ENCODE measurements at places on chromosomes 6 and 20. TPM values are rescaled to one million over a fixed set of nuclear protein-coding genes. Genes with fewer than 3 reads are reported as not detected.
A peak's percentile ranks its signal among the peaks of the same experiment; 100 is the strongest.

DNA sequence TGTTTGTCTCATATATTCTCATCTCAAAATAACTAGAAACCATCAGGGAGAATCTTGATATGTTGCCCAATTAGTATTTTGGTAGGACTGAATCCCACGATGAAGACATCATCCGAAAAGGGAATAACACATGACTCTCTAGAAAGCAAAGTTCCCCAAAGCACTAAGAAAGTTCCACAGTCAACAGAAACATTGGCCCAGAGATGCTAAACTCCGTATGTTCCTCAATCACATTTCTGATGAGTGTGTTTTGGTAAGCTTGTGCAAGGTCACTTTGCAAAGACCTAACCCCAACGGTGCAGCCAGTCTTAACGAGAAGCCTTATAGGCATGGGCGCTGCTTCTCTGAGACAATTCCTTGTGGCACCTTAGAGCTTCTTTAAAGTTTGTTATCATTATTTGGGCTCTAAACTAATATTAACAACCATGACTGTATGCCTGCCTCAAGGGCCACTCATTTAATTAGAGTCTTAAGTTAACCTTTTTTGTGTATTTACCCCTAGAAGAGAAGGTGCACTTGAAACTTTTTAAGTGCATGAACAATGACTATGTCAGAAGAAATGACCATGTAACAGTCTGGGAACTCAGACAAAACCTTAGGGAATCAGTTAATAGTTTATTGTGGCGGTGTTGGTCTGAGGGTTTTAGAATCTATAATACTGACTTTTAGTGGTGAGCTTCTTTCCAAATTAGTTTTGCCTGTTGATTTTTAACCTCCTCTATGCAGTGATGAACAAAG, 202.0 kb upstream of the RAB32 start:
- H3K4me1 ChIP-seq = peaks cover 17% of the 10 kb centered on the region
- H3K27me3 ChIP-seq = no peaks in the 10 kb centered on the region
- H3K36me3 ChIP-seq = no peaks in the 10 kb centered on the region

DNA sequence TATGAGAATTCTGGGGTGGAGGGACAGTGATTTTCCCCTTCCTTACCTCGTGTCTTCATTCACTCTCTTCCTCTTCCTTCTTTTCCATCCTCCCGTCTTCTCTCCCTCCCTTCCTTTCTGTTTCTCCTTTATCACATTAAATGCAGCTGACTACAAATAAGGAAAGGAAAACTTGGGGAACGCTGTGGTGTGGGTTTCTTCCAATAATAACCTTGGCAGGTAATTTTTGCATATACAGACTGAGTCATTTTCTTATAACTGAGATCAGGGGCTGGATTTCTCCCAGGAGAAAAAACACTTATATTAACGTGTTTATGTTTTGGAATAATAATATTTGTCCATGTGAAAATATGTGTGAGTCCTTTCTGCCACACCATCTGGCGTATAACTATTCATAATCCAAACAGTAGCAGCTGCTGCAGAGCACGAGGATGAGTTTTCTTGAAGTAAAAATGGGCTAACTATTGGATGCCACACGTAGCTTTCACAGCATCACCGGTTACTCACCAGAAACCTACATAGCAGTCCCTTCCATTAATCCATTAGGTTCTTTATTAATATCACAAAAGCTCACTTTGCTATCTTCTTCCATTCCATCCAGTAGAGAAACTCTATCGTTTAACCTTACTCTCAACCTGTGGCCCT, 139.2 kb upstream of the SASH1 start:
- H3K4me1 ChIP-seq = peaks cover 7% of the 10 kb centered on the region
- no peak for DNase-seq
- no peak overlapping the region for H3K4me3 ChIP-seq
- no peaks in the 10 kb centered on the region for H3K36me3 ChIP-seq

RFX6 gene
- 0.31 TPM for total RNA-seq

CLDN20 gene
- total RNA-seq = not detected

DNA sequence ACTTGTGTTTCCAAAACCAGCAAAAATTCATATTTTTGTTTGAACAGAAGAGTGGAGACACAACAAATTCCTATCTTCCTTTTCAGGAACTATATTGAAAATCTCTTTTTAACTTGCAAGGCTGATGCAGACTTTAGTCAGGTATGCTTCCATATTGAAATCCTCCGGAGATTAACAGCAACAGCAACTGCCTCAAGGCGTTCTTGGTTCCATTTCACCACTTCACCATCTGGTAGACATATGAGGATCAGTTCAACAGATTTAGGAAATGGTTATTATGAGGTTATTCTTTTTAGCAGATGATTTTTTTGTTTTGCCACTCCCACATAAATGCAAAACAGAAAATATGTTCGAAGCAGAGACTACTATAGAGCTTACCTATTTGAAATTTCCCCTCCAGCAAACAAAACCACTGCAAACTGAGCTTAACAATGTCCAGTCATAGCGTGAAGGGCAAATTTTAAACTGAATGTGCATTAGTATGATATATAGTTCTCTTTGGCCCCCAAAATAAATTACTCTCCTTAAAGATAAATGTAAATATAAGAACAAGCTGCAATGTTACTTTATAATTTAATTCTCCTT, 520.5 kb upstream of the ADGRB3 start:
- no peaks in the 10 kb centered on the region for H3K4me1 ChIP-seq
- no peak overlapping the region for H3K27ac ChIP-seq

EYS gene
- 0.38 TPM for total RNA-seq

GRCh38 chr20:25632940-25633790, 9.4 kb upstream of the NANP start:
- H3K4me3 ChIP-seq = no peak overlapping the region
- H3K27ac ChIP-seq = no peak overlapping the region
- H3K4me1 ChIP-seq = no peaks in the 10 kb centered on the region
- H3K27me3 ChIP-seq = no peaks in the 10 kb centered on the region
- no peak for DNase-seq

UBE3D gene
- 28.2 TPM for total RNA-seq

GRCh38 chr6:159890792-159891191, at the start of gene MAS1:
MAS1 (plus strand) TSS chr6:159890988; CDS start chr6:159906956, 15,968 bp downstream.
- no peak for DNase-seq
- H3K4me1 ChIP-seq = no peaks in the 10 kb centered on the region
- H3K27ac ChIP-seq = no peak within 1 kb of the TSS
- H3K4me3 ChIP-seq = no peak within 1 kb of the TSS

DNA sequence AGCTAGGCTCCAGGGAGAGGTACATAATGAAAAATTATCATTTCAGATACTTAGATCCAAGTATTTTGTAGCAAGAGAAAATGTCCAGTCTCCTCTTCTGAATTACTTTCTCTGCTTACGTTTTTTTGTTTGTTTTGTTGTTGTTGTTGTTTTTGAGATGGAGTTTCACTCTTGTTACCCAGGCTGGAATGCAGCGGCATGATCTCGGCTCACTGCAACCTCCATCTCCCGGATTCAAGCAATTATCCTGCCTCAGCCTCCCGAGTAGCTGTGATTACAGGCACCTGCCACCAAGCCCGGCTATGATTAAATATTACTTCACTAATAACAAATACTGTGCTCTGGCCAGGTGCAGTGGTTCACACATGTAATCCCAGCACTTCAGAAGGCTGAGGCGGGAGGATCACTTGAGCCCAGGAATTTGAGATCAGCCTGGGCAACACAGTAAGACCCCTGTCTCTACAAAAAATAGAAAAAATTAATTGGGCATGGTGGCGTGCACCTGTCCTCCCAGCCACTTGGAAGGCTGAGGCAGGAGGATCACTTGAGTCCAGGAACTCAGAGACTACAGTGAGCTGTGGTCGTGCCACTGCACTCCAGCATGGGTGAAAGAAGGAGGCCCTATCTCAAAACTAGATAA, 155.0 kb upstream of the JARID2 start:
- H3K27ac ChIP-seq = no peak overlapping the region
- no peaks in the 10 kb centered on the region for H3K36me3 ChIP-seq
- H3K4me1 ChIP-seq = 0 out of 2 replicates have a peak, but pooled peaks cover 6% of the 10 kb centered on the region
- no peak for DNase-seq
- no peak overlapping the region for H3K4me3 ChIP-seq

DNA sequence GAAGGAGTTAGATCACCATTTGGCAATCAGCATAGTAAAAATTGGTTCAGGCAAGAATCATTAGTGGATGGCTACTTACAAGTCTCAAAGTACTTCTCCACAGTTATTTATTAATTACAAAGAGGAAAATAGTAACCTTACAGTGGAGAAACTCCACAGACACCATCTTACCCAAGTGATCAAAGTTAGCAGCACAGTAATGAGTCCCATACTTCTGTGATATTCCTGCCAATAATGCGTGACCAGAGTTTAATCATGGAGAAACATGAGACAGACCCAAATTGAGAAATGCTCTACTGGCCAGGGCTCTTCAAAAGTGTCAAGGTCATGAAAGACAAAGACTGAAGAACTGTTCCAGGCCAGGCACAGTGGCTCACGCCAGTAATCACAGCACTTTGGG, 9.5 kb downstream of the TBC1D7 start:
- H3K4me3 ChIP-seq = no peak overlapping the region
- no peak overlapping the region for H3K27ac ChIP-seq
- H3K36me3 ChIP-seq = peaks cover 64% of the 10 kb centered on the region
- no peaks in the 10 kb centered on the region for H3K4me1 ChIP-seq
- DNase-seq = no peak

- no peaks in the 10 kb centered on the region for H3K27me3 ChIP-seq
- no peak overlapping the region for H3K4me3 ChIP-seq
- no peak overlapping the region for H3K27ac ChIP-seq
- H3K4me1 ChIP-seq = no peaks in the 10 kb centered on the region
- DNase-seq = no peak
- H3K36me3 ChIP-seq = no peaks in the 10 kb centered on the region
Measured at GRCh38 chr6:162670345-162670744, 57.2 kb downstream of the PRKN start.

TFAP2A gene
- not detected for total RNA-seq

C20orf144 gene
- 0.66 TPM for total RNA-seq

GRCh38 chr6:85461798-85462170, 11.9 kb downstream of the NT5E start:
- no peak overlapping the region for H3K27ac ChIP-seq
- no peaks in the 10 kb centered on the region for H3K36me3 ChIP-seq
- DNase-seq = no peak
- H3K4me3 ChIP-seq = no peak overlapping the region
- H3K4me1 ChIP-seq = peaks cover 26% of the 10 kb centered on the region

- no peak for DNase-seq
- H3K4me3 ChIP-seq = no peak overlapping the region
- no peaks in the 10 kb centered on the region for H3K36me3 ChIP-seq
- H3K4me1 ChIP-seq = peaks cover 4% of the 10 kb centered on the region
- H3K27ac ChIP-seq = no peak overlapping the region
Measured at GRCh38 chr20:57076152-57076652, 190.2 kb downstream of the BMP7 start.

RGS17 gene
- total RNA-seq = 12.1 TPM

DNA sequence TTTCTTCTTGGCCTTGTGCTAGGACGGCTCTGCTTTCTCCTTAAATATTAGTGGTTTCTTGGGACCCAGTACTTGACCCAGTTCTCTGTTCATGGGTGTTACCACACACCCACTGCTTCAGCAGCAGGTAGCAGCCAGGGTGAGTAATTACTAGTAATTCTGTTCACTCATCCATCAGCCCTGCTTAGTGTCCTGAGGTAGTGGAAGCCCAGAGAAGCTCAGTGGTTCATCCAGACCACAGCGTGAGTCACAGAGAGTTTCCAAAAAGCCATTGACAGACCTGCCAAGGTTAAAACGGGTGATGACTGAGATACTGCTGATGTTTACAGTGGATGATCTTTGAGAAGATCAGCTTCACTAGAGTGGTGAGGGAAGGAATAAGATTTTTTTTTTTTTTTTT, 51.7 kb upstream of the HINT3 start:
- H3K4me3 ChIP-seq = no peak overlapping the region
- no peak overlapping the region for H3K27ac ChIP-seq
- no peaks in the 10 kb centered on the region for H3K4me1 ChIP-seq
- H3K36me3 ChIP-seq = no peaks in the 10 kb centered on the region

- peaks cover 100% of the 10 kb centered on the region for H3K27me3 ChIP-seq
- peak overlapping the region; percentile 58 for H3K4me3 ChIP-seq
- no peak overlapping the region for H3K27ac ChIP-seq
Measured at GRCh38 chr6:1617466-1618310, 8.0 kb downstream of the FOXC1 start.

DNA sequence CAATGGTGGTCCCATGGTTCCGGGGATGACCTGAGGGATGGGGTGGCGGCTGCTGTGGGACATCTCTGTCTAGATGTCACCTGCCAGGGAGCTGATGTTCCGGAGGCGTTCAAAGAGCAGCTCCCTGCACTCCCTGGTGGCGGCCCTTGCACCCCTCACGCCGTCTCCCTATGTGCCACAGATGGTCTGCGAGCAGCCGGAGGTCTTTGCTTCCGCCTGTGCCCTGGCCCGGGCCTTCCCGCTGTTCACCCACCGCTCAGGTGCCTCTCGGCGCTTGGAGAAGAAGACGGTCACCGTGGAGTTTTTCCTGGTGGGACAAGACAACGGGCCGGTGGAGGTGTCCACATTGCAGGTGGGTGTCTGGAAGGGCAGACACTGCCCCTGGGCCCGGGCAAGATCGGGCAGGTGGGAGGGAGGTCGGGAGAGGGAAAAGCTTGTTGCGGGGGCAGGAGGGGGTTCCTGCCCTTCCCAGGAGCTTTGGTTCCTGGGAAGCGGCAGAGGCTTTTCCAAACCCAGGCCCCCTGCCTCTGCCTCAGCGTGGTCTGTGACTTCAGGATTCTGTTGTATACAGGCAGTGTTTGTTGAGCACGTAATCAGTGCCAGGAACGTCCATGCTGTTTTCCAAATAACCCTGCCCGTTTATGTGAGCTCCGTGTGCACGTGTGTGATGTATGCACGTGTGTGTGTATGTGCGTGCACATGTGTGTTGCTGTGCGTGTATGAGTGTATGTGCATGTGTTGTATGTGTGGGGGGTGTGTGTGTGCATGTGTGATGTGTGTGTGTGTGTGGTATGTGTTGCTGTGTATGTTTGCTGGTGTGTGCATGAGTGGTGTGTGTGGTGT, 1.9 kb downstream of the NPEPL1 start:
- no peaks in the 10 kb centered on the region for H3K36me3 ChIP-seq
- no peak overlapping the region for H3K4me3 ChIP-seq
- no peak for DNase-seq

DNA sequence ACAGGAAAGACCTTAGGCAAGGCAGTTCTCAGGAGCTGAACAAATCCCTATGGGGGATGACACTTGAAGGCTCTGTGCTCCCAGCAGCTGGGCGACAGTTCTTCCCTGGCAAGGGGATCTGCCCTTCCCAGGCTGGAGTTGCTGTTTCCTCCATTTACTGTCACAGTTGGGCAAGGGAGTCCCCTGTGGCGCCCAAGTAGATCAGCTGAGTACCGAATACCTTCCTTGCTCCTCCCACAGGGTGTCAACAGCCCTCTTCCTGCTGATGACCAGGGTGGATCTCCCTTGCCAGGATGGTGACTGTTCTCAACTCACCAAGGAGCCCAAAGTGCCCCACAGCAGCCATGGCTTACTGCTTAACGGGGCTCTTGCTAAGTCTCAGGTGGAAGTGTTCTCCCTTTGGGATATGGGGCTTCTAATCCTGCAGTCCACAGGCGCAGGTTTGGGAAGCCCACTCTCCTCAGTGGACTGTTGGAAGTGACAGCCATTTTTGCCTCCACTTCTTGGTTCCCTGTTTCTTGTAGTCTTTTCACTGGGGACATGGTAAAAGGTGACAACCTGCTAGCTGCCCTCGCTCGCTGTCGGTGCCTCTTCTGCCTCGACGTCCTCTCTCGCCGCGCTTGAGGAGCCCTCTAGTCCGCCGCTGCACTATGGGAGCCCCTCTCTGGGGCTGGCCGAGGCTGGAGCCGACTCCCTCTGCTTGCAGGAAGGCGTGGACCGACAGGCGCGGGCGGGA, 5.7 kb upstream of the PSMG4 start:
- H3K27me3 ChIP-seq = no peaks in the 10 kb centered on the region
- no peak overlapping the region for H3K27ac ChIP-seq
- H3K4me1 ChIP-seq = peaks cover 8% of the 10 kb centered on the region
- H3K4me3 ChIP-seq = no peak overlapping the region

IL17A gene
- not detected for total RNA-seq

SNTA1 gene
- 5.0 TPM for total RNA-seq

- no peaks in the 10 kb centered on the region for H3K27me3 ChIP-seq
- H3K4me1 ChIP-seq = no peaks in the 10 kb centered on the region
- H3K4me3 ChIP-seq = no peak overlapping the region
Measured at GRCh38 chr6:103925317-103925716, 934.4 kb downstream of the HACE1 start.

All from GM23338 (cell line).